Vagina (tissue), 2 donors: ENCODE measurements at places on chromosomes 4 and X. TPM values are rescaled to one million over a fixed set of nuclear protein-coding genes. Genes with fewer than 3 reads are reported as not detected.

DNA sequence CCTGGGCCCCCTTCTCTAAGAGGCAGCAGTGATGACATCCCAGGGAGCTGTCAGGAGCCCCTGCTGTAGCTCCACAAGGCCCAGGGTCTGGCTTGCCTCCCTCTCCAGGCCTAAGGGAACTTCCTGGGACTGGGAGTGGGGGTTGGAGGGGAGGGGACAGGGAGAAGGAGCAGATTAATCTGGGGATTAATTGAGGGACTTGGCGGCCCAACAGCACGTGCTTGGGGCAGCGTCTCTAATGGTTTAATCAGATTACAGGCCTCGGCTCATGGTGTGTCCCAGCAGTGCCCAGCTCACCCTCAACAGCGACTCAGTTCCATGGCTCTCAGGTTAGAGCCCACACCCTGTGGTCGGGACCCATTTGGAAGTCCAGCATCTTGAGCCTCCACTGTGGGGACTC, 47.9 kb downstream of the EFNB1 start:
- H3K27ac ChIP-seq, result no peak overlapping the region
- no peaks in the 10 kb centered on the region for H3K27me3 ChIP-seq
- no peaks in the 10 kb centered on the region for H3K36me3 ChIP-seq
- H3K4me3 ChIP-seq, result no peak overlapping the region

CFI gene
- 15.0 TPM for total RNA-seq

TBC1D25 gene
- total RNA-seq, result 13.8 TPM

TMEM150C gene
- total RNA-seq, result 10.6 TPM

GRCh38 chr4:150012851-150013360, 65.3 kb upstream of the DCLK2 start:
- H3K4me1 ChIP-seq, result no peaks in the 10 kb centered on the region
- H3K36me3 ChIP-seq, result no peaks in the 10 kb centered on the region
- no peak overlapping the region for H3K4me3 ChIP-seq
- no peak for DNase-seq

GRCh38 chr4:180634306-180634705, 1608.9 kb upstream of the TENM3 start:
- no peaks in the 10 kb centered on the region for H3K36me3 ChIP-seq
- H3K27me3 ChIP-seq, result no peaks in the 10 kb centered on the region
- no peak overlapping the region for H3K27ac ChIP-seq
- DNase-seq, result no peak

GRCh38 chr4:150773729-150774449, 191.9 kb downstream of the MAB21L2 start:
- no peaks in the 10 kb centered on the region for H3K36me3 ChIP-seq
- H3K27ac ChIP-seq, result no peak overlapping the region
- no peak overlapping the region for H3K4me3 ChIP-seq

TCEAL3 gene
- 32.7 TPM for total RNA-seq

MGAT4D gene
- not detected for total RNA-seq

DNA sequence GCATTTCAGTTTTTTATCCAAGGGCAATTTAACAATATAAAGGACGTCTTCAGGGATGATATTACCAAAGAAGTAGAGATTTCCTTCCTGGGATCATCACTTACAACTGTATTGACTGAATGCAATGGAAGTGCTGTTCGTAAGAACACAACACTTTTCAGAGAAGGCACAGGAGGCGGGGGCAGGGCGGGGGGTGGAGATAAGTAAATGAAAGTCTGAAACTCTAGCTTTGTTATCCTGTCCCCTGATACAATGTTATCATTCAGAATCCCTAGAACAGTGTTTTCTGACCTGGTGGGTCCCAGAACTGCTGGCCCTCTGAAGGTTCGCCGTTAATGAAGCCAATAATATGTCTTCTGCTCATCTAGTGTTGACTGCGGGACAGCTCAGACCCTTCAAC, 124.6 kb downstream of the NSUN7 start:
- H3K4me3 ChIP-seq, result no peak overlapping the region
- no peaks in the 10 kb centered on the region for H3K4me1 ChIP-seq
- no peak overlapping the region for H3K27ac ChIP-seq
- no peaks in the 10 kb centered on the region for H3K27me3 ChIP-seq
- H3K36me3 ChIP-seq, result no peaks in the 10 kb centered on the region

DNA sequence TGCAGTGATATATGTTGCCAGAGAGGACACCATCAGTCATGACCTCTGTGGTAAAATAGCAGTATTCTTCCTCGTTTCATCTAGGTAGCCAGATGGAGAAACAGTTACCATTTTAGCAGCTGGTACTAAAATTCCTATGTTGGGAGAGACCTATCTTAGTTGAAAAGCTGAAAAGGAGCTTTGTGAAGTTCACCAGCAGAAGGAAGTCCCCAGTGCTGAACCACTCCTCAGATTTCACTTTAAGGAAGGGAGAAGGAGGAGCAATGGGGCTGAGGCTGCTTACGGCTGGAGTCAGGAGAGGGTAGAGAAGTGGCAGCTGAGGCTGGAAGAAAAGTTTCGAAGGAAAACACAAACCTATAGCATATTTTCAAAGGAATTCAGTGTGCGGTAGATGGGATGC, 103.7 kb downstream of the ATXN3L start:
- no peak overlapping the region for H3K27ac ChIP-seq
- DNase-seq, result no peak
- H3K4me3 ChIP-seq, result no peak overlapping the region

UGT2B15 gene
- not detected for total RNA-seq

DNA sequence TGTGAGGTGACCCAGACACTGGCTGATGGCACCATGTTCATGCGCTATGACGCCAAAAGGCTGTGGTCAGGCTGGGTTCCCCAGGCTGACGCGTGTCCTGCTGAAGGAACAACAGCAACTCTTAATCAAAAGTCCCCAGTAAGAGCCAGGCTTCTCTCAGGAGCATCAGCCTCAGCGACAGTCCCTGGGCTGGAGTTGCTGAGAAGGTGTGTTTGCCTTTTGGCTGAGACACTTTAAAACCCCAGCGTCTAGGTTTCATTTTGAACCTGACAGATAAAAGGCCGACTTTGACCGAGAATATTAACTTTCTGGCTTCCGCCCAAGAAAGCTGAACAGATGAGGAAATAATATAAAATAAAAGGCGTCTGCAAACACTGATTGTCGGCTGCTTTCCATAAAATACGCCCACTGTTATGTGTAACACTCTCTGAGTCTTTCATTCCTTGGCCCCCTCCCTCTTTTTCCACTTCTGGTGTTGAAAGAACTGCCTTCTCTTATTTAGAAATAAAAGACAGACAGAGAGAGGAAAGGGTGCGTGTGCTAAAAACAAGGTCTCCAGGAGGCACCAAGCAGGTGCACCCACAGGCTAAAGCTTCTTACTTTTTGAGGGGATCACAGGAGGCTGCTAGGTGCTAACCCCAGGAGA, 373.6 kb downstream of the MID1IP1 start:
- no peak overlapping the region for H3K4me3 ChIP-seq
- no peak overlapping the region for H3K27ac ChIP-seq
- H3K27me3 ChIP-seq, result no peaks in the 10 kb centered on the region

DNA sequence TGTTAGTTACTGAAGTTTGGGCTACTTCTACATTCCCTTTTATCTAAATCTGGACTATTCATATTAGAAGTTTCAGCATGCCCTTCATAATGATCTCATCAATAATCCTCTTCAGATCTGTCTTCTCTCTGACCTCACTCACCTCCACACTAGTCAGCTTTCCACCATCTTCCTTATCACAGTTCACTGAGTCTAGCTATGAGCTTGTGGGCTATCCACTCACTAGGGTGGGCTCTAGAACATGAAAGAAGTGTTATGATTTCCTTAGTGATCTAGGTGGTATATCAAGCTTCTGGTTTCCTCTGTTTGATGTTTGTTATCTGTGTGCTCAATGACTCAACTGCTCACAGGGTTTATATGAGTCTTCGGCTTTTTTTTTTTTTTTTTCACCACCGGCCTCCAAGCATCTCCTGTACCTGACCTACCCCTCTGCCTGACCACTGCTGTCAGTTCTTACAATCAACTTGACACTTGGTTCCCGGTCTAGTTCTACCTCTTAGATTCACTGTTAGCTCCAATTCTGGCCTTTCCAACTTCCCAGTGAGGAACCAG, 103.1 kb downstream of the PAPSS1 start:
- H3K4me3 ChIP-seq, result no peak overlapping the region
- H3K4me1 ChIP-seq, result peaks cover 18% of the 10 kb centered on the region
- H3K27me3 ChIP-seq, result no peaks in the 10 kb centered on the region
- no peak for DNase-seq
- no peak overlapping the region for H3K27ac ChIP-seq

DNA sequence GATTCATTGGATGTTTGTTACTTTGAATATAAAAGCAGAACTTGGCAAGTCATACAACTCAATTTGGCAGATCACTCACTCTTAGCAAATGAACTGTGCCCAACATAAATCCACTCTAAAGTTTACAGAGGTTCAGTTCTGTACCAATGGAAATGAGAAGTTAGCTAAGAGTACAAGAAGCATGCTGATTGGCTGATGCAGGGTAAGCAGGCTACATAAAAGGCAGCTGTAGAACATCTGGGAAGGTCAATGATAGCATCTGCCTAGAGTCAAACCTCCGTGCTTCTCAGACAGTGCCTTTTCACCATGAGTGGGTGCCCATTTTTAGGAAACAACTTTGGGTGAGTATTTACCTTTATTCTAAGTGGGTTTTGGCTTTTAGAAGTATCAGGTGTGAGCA, at the start of gene TDO2:
Gene TDO2, plus strand, starts transcription at position 244 of the 400 bp plus-strand sequence. Its CDS starts 63 bp downstream, at position 307.
- H3K4me3 ChIP-seq, result no peak within 1 kb of the TSS
- DNase-seq, result no peak
- H3K4me1 ChIP-seq, result no peaks in the 10 kb centered on the region
- H3K27me3 ChIP-seq, result no peaks in the 10 kb centered on the region
- H3K27ac ChIP-seq, result no peak within 1 kb of the TSS
- H3K36me3 ChIP-seq, result no peaks in the 10 kb centered on the region

- no peaks in the 10 kb centered on the region for H3K36me3 ChIP-seq
- DNase-seq, result no peak
- no peaks in the 10 kb centered on the region for H3K4me1 ChIP-seq
- H3K4me3 ChIP-seq, result no peak overlapping the region
- no peak overlapping the region for H3K27ac ChIP-seq
Measured at GRCh38 chrX:6849716-6850414, 297.6 kb upstream of the STS start.

DNA sequence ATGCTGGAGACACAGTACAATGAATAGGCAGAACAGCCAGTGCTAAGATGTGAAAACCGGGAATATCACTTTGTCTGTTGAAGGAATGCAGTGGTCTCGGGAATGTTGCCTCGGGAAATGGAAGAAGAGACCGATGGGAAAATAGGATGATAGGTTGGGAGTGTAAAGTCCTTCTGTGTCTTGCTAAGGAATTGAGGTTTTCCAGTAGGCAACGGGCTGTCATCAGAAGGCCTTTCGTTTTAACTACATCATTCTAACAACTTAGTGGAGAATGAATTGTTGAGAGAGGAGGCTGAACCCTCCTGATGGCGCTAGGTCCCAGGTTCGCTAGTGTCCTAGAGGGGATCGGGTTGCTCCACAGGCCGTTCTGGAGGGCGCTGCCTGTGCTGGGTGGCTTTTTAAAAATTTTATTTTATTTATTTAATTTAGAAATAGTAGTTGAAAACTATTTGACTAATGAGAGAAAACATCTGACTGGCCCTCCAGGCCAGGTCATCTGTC, 730 bp downstream of the VBP1 start:
- H3K27me3 ChIP-seq, result no peaks in the 10 kb centered on the region
- peaks cover 13% of the 10 kb centered on the region for H3K4me1 ChIP-seq
- DNase-seq, result no peak
- H3K4me3 ChIP-seq, result peak overlapping the region; percentile 70
- H3K27ac ChIP-seq, result peak overlapping the region; percentile 88

GRCh38 chr4:108774809-108775530, 12.1 kb upstream of the ETNPPL start:
- no peak overlapping the region for H3K27ac ChIP-seq
- DNase-seq, result no peak
- H3K36me3 ChIP-seq, result no peaks in the 10 kb centered on the region
- no peaks in the 10 kb centered on the region for H3K4me1 ChIP-seq
- no peak overlapping the region for H3K4me3 ChIP-seq

DNA sequence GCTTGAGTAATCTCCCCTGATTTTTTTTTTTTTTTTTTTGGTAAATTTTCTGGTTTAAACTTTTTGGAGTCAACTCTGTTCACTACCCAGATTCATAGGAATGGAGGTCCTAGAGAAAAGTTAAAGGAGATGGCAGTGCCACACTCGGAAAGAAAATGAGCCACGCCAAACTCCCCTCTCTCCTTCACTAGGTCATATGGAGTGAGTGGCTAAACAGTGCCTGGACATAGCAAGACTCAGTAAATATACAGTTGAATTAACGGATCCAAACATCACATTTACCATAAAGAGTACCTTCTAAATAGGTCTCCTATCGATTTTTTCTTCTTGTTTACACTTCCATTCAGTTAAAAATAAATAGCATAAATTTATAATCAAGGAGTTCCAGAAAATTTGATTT, 13.6 kb upstream of the AMTN start:
- no peak overlapping the region for H3K27ac ChIP-seq
- no peaks in the 10 kb centered on the region for H3K36me3 ChIP-seq
- H3K27me3 ChIP-seq, result no peaks in the 10 kb centered on the region
- no peak overlapping the region for H3K4me3 ChIP-seq
- H3K4me1 ChIP-seq, result no peaks in the 10 kb centered on the region

PABPC1L2B gene
- not detected for total RNA-seq

DNA sequence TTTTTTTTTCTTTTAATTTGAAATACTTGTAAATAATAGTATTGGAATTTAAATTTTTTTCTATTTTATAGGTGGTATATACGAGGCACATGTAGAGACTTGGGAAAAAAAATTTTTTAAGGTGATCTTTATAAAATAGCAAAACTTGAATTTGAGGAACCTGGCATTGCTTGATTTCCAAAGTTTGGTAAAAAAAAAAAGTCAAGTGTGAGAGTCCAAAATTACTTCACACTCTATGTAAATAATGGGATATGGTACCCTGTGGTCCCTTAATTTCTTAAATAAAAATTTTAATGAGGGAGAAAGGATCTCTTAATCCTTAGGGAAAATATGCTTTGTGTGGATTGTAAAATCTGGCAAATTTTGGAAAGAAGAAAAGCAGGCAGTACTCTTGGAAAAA, 19.0 kb downstream of the SPRY1 start:
- no peak for DNase-seq
- no peak overlapping the region for H3K27ac ChIP-seq
- H3K27me3 ChIP-seq, result no peaks in the 10 kb centered on the region
- no peaks in the 10 kb centered on the region for H3K4me1 ChIP-seq
- no peaks in the 10 kb centered on the region for H3K36me3 ChIP-seq

MTHFD2L gene
- total RNA-seq, result 15.5 TPM

STBD1 gene
- 7.6 TPM for total RNA-seq

DNA sequence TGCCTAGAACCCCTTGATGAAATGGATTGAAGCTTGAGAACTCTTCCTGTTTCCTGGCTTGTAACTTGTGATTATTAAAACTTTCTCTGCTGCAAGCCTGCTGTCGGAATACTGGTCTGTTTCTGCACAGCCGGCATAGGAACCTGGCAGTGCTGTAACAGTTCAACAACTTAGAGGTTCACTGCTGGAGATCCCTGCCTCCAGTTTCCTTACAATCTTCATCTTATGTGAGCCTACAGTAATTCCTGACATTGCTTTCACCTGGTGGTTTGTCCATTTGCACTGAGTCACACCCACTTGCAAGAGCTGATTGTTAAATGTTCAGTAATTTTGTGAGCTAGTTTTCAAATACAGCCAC, 1.3 kb upstream of the SEPSECS start:
- no peaks in the 10 kb centered on the region for H3K36me3 ChIP-seq
- H3K27me3 ChIP-seq, result no peaks in the 10 kb centered on the region
- H3K4me3 ChIP-seq, result peak overlapping the region; percentile 69
- H3K4me1 ChIP-seq, result peaks cover 23% of the 10 kb centered on the region
- peak overlapping the region; percentile 89 for H3K27ac ChIP-seq

GRCh38 chr4:160136021-160136420, 1033.1 kb downstream of the RAPGEF2 start:
- no peak for DNase-seq
- no peaks in the 10 kb centered on the region for H3K4me1 ChIP-seq
- no peaks in the 10 kb centered on the region for H3K27me3 ChIP-seq
- H3K4me3 ChIP-seq, result no peak overlapping the region
- no peak overlapping the region for H3K27ac ChIP-seq

MAGEA11 gene
- total RNA-seq, result not detected
